Central memory CD4-positive, alpha-beta T cell (primary cell): ENCODE measurements at places on chromosomes 2 and 18.

GRCh38 chr18:10308154-10308553 is 146.3 kb upstream of the APCDD1 start:
- DNase-seq = no peak

DNA sequence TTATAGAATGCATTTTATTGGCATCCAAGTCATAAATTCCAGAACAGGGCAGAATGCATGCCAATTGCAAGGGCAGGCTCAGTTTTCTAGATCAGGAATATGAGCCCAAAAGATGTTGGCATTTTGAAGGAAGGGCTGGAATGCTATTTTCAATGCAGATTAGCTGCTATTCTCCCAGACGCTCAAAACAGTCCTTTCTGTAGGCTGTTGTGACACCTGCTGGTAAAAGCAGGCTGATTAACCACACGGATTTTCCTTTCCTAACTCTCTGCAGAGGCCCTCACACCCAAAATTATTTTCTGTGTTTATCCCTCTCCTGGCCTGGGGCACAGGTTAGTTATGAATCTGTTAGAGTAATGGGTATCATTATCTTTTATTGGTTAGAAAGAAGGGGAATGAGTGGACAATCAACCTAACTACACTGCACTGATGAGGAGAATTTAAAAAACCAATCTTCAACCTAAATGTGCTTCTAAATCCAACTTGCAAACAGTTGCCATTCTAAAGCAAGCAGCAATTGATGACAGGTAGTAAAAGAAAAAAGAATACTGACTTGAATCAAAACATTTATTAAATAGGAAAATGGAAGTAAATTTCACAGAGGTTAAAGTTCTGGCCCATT is 94.0 kb downstream of the PLA2R1 start:
- no peak for DNase-seq

GRCh38 chr18:73677450-73677849 is 470.2 kb downstream of the FBXO15 start:
- no peak for DNase-seq

DNA sequence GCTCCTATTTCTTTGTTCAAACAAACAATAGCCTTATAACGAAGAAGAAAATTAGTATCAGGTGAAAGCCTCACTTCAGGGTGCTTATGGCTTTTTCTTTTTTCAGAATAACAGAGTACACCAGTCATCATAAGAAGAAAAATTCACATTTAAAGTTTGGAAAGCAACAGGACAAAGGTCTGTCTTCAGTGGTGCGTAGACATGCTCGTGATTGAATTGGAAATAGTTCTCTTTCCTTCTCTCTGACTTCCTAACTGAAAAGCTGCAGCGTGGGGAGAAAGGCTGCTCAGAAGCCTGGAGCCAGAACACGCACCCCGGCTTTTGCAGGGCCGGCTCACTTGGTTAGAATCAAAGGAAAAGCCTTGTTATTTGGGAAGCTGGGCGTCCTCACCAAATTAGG is 127.6 kb upstream of the ZNF516 start:
- DNase-seq = no peak

DNA sequence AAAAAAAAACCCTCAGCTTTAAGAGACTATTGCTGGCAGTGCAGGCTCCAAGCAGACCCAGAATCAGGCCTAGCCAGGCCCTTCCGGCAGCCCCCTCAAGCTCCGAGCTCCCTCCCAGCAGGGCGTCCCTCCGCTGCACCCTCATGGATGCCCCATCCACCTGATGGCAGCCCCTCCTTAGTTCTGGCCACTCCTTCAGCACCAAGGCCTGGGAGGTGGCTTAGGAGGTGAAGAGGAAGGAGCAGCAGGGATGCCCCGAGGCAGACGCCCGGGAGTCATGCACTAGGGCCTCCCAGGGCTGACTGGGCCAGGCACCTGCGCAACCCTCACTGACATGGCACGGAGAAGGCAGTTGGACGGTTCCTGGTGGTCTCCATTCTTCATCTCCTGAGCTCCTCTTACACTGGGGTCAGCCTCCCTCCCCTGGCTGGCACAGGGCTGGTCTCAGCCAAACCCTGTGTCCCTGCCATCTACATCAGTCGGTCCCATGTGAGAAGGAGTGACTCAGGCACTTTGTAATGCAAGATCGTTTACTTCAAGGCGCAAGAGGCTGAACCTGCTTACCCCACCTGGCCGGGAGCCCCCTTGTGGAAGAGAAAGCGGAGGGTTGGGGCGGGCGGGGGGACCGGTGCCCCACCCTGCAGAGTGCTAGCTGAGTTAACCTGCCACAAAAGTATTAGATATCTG is 53.5 kb upstream of the ID2 start:
- no peak for DNase-seq

GRCh38 chr2:1586251-1586922 is 157.9 kb downstream of the PXDN start:
- DNase-seq = no peak

GRCh38 chr2:241184901-241185300 is 3.6 kb upstream of the ANO7 start:
- DNase-seq = no peak

DNA sequence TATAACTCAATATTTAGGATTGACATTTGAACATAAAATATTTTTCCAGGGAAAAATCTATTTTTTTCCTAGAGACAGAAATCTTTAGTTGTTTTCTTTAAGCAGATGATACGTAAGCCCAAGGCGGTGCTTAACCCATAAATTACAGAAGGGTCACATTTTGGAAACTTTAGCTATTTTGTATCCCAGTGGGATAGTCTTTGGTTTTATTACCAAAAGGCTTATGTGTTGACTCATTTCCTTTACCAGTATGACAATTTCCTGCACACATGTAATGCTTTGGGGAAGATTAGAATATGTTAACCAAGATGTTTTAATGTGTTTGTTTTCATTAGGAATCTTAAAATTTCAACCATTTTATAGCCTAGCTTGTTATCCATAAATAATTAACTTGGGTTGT is 24.8 kb downstream of the DYNC1I2 start:
- DNase-seq = no peak

DNA sequence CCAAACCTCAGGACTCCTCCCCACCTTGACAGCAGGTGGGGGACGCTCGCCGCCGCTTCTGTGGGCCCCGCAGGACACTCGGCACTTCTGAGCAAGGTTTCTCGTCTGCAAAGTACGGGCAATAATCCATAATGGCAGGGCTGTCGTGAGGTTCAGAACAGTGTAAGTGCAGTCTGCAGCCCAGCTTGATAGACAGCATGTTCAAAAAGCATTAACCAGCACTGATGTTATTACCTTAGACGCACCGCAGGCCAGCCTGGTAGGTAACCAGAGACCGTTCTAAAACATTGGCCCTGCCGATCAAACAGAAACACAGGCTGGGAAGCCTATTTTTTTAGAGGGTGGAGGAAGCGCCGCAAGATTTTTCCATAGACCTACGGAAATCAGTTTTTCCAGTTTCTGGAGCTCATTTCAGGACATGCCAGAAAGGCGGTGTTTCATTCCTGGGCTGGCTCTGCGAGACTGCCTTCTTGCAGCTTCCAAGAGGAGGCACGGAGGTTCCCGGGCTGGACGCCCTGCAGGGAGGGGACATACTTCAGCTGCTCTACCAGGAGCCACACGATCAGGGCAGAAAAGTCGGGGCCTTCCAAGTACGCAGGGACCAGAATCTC is 148.7 kb downstream of the TPO start:
- DNase-seq = no peak

GRCh38 chr18:80159713-80160636 is 50.9 kb downstream of the ADNP2 start:
- DNase-seq = peak; percentile 24

GRCh38 chr2:26632624-26633185 is 8.5 kb downstream of the CIB4 start:
- no peak for DNase-seq

DNA sequence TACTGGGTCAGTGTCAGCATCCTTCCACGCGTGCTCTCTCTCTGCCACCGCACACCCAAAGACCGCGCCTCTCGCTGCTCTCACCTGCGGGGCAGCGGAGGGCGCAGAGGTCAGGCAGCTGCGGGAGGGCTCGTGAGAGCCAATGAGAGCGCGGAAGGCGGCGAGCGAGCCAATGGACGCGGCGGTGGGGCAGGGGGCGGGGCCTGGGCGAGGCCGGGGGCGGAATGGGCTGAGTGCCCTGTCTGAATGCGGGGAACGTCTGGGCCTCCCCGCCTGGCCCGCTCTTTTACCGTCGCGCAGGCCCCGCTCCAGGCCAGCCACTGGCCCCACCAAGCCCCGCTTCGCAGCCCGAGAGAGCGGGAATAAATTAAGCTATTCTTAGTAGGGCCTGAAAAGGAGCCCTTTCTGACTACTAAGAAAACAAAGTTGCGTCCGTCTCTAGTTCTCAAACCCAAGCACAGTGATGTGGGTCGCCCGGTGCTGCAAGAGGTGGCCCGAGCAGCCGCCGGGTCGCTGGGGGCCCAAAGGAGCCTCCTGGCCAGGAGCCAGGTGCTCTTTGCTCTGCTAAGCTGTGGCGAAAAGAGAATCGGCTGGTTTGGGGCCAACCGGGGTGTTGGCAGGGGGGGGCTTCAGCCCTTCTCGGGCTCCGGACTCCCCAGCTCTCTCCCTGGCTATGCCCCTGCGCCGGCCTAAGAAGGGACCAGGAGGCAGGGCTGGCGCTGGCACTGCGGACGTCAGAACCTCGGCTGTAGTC is 81.1 kb upstream of the GLI2 start:
- DNase-seq = no peak

- no peak for DNase-seq
These were observed 8.5 kb upstream of the NFATC1 start for GRCh38 chr18:79387214-79387613.

DNA sequence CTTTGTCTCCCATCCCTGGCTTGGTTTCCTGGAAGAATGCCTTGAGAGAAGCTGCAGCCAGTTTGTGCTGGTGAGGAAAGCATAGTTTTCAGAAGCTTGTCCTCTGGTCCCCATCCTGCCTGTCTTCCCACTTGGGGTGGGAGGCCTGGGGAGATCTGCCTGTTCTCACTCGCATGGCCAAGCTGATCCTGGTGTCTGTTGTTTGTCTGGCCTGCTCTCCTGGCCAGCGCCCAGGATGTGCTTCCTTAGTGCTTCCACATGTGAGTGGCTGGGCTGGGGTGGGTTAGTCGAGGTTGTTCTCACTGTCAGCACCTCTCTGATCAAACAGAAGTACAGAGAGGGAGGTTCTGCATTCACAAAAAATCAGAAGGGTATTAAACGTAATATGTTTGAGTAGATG is 49.5 kb downstream of the PTPRM start:
- DNase-seq = no peak

DNA sequence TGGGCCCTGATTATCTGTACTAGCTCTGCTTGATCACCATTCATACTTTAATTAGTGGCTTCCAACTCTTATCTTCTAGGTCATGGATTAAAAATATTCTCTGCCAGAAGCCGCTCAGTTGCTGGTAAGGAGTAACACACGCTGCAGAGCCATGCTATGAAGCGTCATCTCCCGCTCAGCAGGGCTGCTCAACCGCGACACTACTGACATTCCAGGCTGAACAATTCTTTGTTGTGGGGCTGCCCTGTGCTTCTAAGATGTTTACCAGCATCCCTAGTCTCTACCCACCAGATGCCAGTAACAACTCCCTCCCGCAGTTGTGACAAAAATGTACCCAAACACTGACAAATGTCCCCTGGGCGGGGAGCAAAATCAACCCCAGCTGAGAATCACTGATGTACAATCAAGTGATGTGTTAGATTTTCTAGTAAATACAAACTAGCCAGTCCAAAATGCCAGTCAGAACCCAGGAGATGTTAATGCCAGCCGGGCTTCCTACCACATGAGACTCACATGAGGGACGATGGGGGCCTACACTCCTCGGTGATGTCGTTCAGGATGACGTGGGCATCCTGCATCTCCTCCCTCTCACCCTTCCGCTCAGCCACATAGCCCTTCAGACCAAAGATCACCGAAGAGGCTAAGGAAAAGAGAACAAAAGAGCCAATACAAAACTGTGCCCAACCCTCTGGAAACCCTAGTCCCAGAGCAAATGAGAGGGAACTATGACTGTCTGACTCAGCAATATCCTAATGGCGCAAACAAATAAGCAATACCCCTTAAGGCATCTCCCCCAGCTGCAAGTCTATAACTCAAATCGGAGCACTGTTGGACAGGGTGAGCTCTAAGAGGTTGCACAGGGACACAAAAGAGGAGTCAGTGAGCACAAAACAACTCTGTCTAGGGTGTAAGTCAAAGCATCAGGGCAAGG is 15.6 kb downstream of the ILKAP start:
- no peak for DNase-seq

- no peak for DNase-seq
These were observed 557.5 kb downstream of the ARHGAP15 start for GRCh38 chr2:143686585-143687164.

DNA sequence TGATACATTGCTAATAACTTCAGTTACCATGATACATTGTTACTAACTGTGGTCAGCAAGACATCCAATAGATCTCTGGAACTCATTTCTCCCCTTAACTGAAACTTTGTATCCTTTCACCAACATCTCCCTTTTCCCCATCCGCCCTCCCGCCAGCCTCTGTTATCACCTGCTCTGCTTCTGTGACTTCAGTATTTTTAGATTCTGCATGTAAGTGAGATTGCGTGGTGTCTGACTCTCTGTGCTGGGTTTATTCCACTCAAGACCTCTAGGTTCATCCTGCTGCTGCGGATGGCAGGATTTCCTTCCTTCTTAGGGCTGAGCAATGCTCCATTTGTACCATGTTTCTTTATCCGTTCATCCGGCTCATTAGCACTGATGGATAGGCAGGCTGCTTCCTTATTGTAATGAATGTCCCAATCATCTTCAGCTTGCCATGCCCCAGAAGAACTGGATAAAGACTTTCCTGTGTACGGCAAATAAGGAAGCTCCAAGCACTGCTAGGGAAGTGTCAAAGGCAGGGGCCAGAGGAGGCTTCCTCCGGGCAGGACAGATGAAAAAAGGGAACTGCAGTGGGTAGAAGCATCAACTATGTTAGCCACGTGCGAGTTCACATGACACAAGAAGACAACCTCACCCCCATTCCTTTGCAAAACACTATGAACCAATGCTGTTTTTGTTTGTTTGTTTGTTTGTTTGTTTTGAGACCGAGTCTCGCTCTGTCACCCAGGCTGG is 113.4 kb downstream of the EIPR1 start:
- no peak for DNase-seq

DNA sequence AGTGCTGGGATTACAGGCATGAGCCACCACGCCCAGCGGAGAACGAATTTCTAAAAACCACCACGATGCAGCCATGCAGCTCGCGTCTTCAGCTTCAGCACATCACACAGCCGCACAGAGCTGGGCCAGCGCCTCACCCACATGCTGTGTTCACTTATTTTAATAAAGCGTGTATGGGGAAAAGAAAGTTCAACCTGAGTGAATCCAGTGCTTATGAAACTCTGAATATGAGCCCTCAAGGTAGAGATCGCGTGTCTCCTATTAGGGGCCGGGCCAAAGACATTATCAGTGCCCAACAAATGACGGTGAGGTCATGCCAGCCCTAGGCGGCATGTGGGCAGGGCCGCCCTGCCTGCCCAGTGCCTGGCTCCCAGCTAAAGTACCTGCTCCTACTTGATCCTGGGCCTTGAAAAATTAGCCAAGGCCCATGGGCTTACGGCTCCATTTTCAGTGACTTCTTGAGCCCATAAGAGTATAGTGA is 44.3 kb downstream of the SPRED2 start:
- DNase-seq = no peak
